ENCODE measurements at places on chromosomes 1 and 21.

- no peak for DNase-seq
Measured at GRCh38 chr1:112800289-112800688, 85.2 kb upstream of the PPM1J start.

- DNase-seq, result peak; percentile 51
Measured at GRCh38 chr21:29376556-29376955, 77.8 kb downstream of the BACH1 start.

DNA sequence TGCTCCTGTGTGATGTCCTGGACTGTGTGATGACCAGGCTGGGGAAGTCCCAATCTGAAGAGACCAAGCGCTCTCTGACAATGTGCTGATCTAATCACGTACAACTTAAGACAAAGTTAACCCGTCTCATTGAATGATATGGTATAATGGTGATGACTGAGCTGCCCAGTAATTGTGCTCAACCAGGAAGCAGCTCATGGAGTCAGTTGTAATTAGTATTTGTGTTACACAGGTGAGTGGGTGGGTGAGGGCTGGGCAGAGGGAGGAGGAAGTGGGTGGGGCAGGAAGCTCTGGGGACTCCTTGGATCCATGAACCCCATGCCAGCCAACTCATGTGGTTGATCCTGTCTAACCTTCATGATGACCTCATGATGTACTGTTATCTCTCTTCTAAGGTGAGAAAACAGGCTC is 8.7 kb upstream of the ECE1 start:
- no peak for DNase-seq

GRCh38 chr1:197620714-197621163 is 154.5 kb downstream of the DENND1B start:
- no peak for DNase-seq

- no peak for DNase-seq
Measured at GRCh38 chr1:37288900-37289299, 185.5 kb upstream of the ZC3H12A start.

GRCh38 chr1:2555634-2556276 is 416 bp upstream of the TNFRSF14 start:
- peak; percentile 68 for DNase-seq

DNA sequence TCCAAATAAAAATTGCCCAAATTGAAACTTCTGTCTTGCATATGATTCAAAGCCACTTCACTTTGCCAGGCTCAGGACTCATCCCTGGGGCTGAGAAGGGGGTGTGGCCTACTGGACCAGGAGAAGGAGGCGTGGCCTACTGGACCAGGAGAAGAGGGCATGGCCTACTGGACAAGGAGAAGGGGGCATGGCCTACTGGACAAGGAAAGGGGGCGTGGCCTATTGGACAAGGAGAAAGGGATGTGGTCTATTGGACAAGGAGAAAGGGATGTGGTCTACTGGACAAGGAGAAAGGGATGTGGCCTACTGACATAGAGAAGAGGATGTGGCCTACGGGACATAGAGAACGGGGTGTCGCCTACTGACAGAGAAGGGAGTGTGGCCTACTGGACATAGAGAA is 405.3 kb downstream of the RRAGC start:
- no peak for DNase-seq

DNA sequence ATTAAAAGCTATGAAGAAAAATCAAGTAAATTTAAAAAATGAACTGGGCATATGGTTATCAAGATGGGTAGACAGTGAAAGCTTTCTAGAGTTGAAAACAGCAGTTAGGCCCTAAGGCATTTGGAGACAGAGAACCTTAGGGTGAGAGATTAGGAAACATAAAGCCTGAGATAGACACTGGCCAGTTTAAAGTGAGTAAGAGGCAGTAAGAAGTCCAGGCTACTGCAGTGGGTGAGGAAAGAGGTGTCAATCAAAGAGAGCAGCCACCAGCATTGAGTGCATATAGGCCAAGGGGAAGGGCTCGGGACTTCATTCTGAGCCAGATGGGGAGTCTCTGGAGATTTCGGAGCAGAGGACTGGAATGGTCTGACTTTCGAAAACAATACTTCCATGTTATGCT is 1360.5 kb upstream of the ADGRL4 start:
- DNase-seq, result no peak

DNA sequence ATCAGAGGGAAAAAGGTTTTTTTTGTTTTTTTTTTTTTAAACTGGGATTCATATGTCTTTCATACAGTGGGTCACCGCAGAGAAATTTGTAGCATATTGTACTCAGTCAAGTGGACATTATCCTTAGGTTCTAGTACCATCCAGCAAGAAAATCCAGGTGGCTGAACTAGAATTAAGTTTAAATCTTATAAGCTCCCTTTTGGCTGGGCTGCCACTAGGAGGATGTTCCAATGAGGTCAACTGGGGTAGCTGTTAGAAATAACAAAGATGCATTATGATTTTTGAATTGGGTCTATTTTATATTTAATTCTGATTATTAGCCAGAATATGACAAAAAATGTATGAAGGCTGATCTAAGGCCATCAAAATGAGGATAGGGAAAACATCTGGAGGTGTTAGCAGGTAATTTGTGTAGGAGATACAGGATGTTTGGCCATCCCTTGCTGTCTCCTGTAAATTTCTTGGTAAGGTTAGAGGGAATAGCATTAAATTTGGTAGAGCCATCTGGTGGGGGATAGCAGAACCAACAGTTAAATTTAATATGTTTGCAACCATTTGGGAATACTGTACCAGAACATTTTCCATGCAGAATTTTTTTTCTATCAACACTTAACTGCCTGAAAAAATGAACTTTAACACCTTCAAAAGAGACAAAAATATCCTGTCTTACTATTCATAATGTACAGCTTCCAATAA is 568.5 kb upstream of the B3GALT2 start:
- DNase-seq, result no peak

DNA sequence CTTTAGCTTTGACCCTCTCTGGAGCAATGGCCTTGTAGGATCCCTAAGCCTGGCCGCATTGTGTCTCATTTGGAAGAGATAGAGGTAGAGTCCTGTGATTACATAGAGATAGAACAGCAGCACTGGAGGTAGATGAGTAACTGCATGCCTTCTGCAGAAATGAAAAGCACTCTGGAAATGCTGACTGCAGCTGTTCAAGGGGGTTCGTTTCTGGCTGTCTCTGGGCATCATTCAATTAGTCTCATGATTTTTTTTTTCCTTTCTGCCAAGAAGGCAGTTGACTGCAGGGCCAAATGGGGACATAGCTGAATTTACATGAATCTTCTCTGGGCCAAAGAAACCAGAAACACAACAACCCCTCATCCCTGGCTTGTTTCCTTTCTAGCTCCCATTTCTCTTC is 28.1 kb upstream of the SNX27 start:
- no peak for DNase-seq

GRCh38 chr1:235417086-235417697 is 50.0 kb downstream of the TBCE start:
- peak; percentile 53 for DNase-seq
